ENCODE measurements at places on chromosomes 11 and 22.

GRCh38 chr11:117502779-117503100 lies 175.1 kb downstream of the CEP164 start:
- DNase-seq, result no peak

GRCh38 chr11:5038341-5038740 lies 8.0 kb upstream of the OR52J3 start:
- DNase-seq, result no peak

DNA sequence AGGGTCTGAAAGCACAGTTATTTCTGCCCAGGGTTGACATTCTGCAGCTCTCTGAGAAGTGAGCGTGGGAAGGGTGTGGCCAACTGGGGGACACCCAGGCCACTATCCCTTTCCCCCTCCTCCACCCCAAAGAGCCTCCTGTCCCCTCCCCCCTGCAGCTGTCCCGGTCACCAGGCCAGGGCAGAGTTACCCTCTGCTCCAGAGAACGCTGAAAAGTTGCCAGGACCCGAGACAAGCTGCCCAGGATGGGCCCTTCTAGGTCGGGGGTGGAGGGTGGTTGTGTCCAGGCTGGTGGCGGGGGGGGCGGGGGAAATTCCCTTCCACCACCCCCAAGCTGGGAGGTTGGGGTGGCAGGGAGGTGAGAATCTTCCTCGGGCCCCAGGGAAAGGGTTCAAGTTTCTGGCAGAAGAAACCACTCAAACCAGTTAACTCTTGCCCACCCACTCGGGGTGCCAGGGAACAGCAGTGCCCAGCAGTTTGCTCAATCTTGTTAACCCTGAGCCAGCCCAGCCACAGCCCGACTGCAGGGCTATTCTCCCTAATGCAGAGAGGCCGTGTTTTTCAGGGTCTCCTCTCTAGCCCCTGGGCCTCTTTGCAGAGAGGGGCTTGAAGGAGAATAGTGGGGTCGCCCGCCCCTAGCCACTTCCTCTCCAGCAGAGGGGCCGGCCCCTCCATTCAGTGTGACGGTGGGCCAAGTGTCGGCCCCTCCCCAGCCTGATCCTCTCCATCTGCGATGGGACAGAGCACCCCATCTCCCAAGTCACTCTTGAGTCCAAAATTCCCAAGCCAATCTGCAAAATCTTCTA lies 697 bp downstream of the LGALS1 start:
- DNase-seq, result no peak

- DNase-seq, result no peak
Measured at GRCh38 chr11:83061883-83062282, 9.8 kb downstream of the RAB30 start.

- DNase-seq, result no peak
Measured at GRCh38 chr11:122666743-122667142, 11.2 kb downstream of the UBASH3B start.

DNA sequence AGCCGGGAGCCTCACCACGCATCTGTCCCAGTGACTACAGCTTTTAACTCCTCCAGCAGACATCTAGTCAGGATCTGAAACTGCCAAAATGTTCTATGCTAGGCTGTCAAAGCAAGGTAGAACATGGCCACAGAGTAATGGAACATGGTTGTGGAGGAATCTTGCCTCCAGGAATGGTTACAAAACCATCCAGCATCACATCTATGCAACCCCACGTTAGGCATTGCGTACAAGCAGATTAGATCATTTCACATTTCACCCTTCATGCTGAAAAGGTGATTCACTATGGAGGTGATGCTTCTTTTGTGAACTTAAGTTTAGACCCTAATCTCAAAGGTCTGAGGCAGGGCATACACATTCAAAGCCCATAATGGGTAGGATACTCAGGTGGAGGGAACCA lies 103.0 kb downstream of the PARVA start:
- DNase-seq, result no peak

GRCh38 chr22:49398115-49398514 lies 429.6 kb downstream of the BRD1 start:
- DNase-seq, result no peak

GRCh38 chr11:76256448-76256847 lies 50.1 kb upstream of the WNT11 start:
- DNase-seq, result no peak

GRCh38 chr11:105991888-105992287 lies 30.2 kb downstream of the MSANTD4 start:
- DNase-seq, result no peak

DNA sequence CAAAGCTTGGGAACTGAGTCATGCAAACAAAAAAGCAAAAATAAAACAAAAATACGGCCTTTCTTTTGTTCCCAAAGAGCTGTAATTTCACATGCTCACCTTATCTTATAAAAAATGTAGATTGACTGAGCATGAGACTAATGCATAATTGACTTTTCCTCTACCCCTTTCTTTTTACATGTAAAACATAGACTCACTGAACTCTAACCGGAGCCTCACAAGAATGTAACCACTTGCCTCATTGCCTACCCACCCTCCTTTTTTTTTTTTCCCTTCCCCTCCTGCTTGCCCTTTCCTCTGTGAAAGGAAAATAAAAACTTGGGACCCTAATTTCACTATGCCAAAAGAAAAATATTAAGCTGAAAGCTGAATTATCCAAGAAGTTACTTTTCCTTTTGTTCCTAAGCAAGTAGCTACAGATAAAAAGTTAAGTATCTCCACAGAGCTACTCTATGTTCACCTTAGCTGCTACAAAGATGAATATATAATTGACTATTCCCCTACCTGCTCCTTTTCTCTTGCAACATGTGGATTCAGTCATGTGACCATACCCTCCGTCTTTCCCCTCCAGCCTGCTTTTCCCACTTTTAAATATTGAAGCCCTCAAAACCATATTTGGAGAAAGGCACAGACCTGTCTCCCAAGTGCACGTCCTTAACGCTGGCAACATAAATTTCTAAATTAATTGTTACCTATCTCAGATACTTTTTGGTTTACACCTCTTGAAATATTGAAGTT lies 39.6 kb upstream of the WEE1 start:
- no peak for DNase-seq

GRCh38 chr11:118878163-118878563 lies 5.5 kb upstream of the CXCR5 start:
- no peak for DNase-seq

- no peak for DNase-seq
Measured at GRCh38 chr11:10728789-10729472, 22.1 kb upstream of the CTR9 start.

GRCh38 chr11:128553662-128554362 lies 33.5 kb downstream of the ETS1 start:
- DNase-seq, result no peak

DNA sequence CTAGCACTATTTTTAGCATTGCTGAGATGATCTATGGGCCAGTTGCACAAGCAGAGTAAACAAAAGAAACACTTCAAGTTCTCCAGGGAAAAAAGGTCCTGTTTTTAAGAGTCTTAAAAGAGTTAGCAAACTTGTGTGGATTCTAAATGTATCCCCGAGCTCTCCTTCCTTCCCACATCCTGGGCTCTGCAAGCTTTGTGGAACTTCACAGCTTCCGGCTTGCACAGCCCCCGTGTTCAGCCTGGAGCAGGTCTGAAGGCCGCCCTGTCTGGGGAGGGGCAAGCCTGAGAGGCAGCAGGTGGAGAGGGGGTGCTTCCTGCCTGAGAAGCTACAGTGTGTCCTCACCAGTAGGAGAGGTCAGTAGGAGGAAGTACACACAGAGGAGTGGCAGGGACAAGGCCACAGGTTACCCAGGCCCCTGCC lies 35.1 kb upstream of the SUSD2 start:
- DNase-seq, result no peak

DNA sequence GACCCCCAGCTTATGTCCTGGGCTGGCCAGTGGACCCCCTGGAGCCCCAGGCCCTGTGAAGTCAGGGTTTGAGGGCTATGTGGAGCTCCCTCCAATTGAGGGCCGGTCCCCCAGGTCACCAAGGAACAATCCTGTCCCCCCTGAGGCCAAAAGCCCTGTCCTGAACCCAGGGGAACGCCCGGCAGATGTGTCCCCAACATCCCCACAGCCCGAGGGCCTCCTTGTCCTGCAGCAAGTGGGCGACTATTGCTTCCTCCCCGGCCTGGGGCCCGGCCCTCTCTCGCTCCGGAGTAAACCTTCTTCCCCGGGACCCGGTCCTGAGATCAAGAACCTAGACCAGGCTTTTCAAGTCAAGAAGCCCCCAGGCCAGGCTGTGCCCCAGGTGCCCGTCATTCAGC lies 24.6 kb downstream of the CSF2RB start:
- DNase-seq, result no peak

DNA sequence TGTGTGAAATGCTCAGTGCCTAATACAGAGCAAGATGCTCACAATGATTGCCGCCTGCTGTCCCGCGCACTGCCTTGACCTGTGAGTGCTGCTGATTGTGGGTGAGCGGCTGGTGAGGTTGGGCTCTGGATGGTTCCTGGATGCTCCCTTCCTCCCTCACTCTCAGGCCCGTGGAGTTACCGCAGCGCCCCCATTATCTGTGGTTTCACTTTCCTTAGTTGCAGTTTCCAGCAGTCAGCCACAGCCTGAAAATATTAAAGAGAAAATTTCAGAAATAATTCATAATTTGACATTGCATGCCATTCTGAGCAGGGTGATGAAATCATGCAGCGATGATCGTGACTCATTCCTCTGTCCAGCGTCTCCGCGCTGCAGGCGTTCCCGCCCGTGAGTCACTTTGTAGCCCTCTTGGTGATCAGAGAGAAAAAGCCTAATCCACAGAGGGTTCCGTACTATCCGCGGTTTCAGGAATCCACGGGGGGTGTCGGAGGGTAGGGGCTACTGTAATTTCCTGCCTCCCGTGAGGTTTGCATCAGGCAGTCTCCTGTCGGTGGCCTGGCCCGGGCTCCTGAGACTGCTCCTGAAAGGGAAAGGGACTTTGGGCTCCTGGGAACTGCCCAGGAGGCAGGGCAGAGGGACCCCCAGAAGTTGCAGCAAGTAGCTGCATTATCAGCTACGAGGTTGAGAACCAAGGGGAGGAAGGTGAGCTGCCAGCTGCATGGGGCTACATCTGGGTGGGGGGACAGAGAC lies 10.6 kb downstream of the RPL3 start:
- DNase-seq, result no peak

DNA sequence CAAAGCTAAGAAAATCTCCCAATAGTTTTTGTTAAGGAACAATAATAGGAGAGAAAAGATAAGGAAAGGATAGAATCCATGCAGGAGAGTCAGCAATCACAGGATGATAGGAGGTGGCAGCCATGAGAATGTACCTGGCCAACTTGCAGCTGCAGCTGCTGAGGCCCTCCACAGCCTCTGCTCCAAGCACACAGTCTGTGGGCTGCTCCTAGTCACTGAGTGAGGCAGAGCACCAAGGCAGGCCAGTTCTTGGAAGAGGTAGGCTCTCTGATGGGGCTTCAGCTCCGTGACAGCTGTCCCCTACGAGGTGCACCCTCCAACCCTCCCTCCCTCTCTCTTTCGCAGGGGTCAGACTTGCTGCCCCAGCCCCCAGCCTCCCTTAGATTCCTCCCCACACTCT lies 5.5 kb upstream of the KCNJ1 start:
- DNase-seq, result no peak

- DNase-seq, result no peak
Measured at GRCh38 chr11:68431984-68432645, 28.4 kb upstream of the PPP6R3 start.

- no peak for DNase-seq
Measured at GRCh38 chr22:46399251-46400024, 63.9 kb downstream of the TRMU start.

DNA sequence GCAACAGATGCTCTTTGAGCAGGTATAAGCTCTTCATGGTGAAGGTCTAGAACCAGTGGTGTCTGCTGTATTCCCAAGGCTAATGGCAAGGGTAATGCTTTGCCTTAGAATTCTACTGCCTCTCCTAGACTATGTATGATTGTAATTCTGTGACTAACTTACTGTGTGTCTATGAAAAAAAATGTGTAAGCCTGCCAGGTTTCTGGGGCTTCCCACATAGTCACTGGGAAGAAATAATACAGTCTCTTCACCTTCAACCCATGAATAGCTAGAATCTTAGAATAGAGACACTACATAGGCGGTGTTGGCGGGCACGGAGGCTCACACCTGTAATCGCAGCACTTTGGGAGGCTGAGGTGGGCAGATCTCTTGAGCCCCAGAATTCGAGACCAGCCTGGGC lies 84.1 kb downstream of the C11orf91 start:
- no peak for DNase-seq

GRCh38 chr11:76553554-76554476 lies 109.0 kb downstream of the EMSY start:
- no peak for DNase-seq

DNA sequence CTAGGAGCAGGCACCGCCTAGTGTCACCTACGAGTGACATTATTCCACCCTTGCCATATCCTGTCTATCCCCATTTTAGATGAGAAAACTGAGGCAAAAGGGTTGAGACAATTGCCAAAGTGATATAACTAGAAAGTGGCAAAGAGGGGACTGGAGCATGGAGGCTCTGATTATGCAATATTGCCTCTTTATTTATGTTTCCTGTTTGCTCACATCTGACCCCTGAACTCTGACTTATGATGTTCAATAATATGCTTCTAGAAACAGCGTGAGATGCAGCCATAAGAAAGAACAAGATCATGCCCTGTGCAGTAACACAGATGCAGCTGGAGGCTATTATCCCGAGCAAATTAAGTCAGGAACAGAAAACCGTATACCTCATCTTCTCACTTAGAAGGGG lies 7.7 kb downstream of the ELF5 start:
- DNase-seq, result no peak

- DNase-seq, result no peak
Measured at GRCh38 chr22:24153353-24153752, 27.9 kb upstream of the SUSD2 start.

DNA sequence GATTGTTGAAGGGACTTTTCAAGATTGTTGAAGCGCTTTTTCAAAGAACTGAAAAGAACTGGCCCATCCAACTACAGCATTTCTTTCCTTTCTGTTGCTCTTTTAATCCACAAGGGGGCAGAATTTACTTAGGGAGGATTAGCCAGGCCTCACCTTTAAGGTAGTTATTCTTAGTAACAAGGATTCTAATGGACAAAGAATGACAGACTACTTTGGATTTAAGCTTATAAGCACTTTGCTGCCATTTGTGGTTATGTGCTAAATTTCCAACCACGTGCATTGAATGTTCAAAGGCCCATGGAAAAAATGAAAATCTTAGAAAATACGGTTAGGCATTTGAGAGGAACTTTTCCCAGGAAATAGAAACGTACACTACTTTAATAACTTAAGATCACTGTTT lies 49.5 kb upstream of the HSPA8 start:
- DNase-seq, result no peak

GRCh38 chr11:123448823-123449222 lies 18.8 kb downstream of the GRAMD1B start:
- no peak for DNase-seq

- no peak for DNase-seq
Measured at GRCh38 chr11:125393331-125393730, 102.7 kb downstream of the FEZ1 start.

- DNase-seq, result no peak
Measured at GRCh38 chr22:24315367-24315966, 44.8 kb downstream of the SPECC1L start.

GRCh38 chr22:30890686-30891442 lies 77.7 kb downstream of the MORC2 start:
- peak; percentile 11 for DNase-seq

- no peak for DNase-seq
Measured at GRCh38 chr11:72405009-72405408, 29.3 kb downstream of the CLPB start.

DNA sequence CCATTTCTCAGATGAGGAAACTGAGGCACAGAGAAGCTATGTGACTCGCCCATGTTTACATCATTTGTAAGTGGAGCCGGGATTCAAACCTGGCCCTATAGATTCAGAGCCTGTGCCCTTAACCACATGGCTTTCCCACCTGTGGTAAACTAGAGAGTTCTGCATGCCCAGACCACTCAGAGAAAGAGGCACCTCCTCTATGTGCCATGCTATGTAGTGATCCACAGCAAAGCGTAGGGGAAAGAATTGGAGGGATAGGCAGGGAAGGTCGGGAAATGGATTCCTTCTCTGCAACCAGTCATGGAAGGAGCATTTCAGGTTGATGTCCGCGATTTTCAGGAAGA lies 15.4 kb upstream of the POU2AF2 start:
- DNase-seq, result no peak

All from activated CD8-positive, alpha-beta memory T cell treated with anti-CD3 and anti-CD28 coated beads for 1 hour (primary cell).